Activated T-cell treated with anti-CD3 and anti-CD28 coated beads, Interleukin-2, amount 50 U/mL, for 4 hours (primary cell): ENCODE measurements at places on chromosomes 6 and 20.

DNA sequence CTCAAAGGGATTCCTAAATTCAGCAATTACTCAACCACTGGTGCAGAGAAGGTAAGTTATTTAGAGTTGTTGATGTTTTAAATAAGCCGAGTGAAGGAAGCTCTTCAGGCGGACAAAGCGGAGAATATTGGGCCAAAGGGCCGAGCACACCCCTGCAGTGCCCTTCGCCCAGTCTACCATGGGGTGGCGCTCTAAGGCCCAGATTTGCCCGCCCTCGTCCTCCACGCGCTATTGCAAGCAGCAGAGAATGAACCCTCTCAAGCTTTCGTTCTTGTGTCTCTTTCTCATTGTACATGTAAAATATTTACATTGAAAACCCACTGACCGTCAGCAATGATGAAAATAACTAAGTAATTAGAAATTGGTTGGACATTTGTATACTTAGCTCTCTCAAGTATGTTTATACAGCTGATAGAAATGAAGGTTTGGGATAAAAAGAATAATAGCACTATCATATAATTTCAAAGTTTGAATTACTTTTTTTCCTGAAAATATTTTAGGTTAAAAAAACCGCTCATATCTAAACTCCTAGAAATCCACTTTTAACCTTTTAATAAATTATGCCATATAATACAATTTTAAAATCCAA is 195.0 kb upstream of the CEP162 start:
- no peak for DNase-seq

- no peak for DNase-seq
Observed at GRCh38 chr6:91412532-91412931, 825.7 kb upstream of the MAP3K7 start.

DNA sequence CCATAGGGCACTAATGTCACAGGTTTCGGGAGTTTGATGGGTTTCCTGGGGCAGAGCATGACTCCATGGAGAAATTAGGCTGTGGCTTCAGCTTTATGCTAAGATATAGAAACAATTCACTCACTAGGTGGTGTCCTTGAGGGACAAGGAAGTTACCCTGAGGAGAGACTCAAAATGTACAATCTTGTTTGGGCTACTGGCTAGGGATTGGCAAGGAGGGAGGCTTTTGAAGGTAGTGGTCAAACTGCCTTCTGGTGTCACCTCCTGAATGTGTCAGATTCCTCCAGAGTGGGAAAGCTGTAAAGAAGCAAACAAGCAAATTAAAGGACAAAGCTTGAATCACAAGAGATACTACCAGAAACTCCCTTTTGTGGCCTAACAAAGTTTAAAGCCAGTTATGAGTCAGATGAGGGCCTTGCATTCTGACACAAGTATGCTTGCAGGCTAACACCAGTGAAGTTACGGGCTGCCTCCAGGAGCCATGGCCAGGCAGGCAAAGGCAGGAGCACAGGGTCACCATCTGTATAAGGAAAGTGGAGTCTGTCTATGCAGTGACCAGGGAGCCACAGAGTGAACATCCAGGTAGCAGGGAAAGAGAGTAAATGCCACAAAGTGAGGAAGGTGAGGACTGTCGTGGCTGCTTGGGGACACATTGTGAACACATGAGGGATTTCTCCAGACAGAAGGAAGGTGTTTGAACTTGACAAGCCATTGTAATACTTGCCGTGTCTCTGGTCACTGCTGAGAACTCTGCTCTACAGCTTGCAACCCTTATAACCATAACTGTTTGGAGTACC is 107.7 kb upstream of the DTNBP1 start:
- DNase-seq = no peak

DNA sequence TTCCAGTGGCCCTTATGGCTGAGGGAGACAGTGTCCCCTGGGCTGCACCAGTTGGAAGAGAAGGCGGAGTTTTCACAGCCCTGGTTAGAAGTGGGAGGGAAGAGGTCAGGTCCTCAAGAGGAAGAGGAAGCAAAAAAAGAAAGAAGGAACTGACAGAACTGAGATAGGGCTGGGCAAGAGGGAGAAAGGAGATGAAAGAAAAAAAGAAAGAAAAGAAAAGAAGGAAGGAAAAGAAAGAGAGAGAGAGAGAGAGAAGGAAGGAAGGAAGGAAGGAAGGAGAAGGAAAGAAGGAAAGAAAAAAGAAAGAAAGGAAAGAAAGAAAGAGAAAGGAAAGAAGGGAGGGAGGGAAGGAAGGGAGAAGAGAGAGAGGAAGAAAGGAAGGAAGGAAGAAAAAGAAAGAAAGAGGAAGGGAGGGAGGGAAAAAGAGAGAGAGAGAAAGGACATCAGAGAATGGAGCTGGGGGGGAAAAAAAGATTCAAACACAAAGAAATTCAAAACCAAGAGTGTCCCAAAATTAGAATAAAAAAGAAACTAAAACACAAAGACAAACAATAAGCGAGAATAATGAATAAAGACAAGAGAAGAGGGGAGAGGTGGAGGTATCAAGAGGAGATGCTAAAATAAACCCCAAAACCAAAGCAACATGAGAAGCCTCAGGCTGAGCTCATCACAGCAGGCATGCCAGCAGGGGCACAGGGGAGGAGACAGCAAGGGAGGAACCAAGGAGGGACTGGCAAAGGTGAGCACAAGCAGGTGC is 5.3 kb upstream of the FUCA2 start:
- no peak for DNase-seq

DNA sequence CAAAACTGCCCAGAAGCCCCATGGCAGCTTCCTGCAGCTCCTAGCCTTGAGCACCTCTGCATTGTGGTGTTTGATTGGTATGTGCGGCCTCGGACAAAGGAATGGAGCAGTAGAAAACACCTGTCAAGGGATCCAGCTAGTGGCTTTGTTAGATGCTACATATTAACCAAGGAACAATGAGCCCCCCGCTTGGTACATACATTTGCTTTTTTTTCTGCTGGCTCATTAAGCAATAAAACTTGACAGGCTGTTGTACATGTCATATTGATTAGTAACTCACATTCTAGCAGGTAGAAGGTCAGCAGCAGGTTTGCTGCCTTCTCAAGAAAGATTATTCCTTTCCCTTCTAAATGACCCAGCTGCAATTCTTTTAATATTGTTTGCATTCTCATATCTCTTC is 937 bp downstream of the SPACA1 start:
- no peak for DNase-seq

DNA sequence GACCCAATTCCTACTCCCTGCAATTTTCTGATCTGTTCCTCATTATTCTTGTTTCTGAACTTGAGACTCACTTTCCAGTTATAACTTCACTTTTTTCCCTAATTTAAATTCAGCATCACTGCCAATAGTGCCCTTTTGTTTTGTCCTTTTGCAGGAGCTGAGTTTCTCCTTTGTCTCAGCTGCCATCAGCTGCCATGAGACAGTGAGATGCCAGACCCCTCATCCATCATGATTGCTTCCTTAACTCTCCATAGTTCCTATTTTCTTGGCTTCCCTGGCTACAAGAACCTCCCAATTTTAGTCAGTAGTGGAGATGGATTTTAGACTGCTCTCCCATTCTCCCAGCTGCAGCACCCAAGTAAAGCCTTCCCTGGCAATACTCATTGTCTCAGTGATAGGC is 518.1 kb downstream of the HDGFL1 start:
- no peak for DNase-seq
